ENCODE measurements at places on chromosomes 2 and 18. TPM values are rescaled to one million over a fixed set of nuclear protein-coding genes. Genes with fewer than 3 reads are reported as not detected.

Gene NOSTRIN
- 11.4 TPM for polyA plus RNA-seq

Gene OTOS
- polyA plus RNA-seq: not detected

Gene KIAA2012
- 0.12 TPM for polyA plus RNA-seq

Gene UGT1A8
- not detected for polyA plus RNA-seq

Gene IL18R1
- 0.98 TPM for polyA plus RNA-seq

Gene GLS
- polyA plus RNA-seq: 92.3 TPM

Gene NEMP2
- polyA plus RNA-seq: 8.1 TPM

Gene GPR35
- polyA plus RNA-seq: 0.52 TPM

Gene MROH2A
- not detected for polyA plus RNA-seq

Gene RIT2
- polyA plus RNA-seq: not detected

Gene UCN
- polyA plus RNA-seq: 2.1 TPM

Gene SKA1
- polyA plus RNA-seq: 3.6 TPM

Gene CABYR
- polyA plus RNA-seq: 2.9 TPM

Gene GTF2A1L
- not detected for polyA plus RNA-seq

Gene AKAIN1
- polyA plus RNA-seq: not detected

Gene TNFRSF11A
- polyA plus RNA-seq: 4.4 TPM

Gene LAMA1
- 5.8 TPM for polyA plus RNA-seq

Gene RGPD3
- not detected for polyA plus RNA-seq

Gene DYNC1I2
- polyA plus RNA-seq: 118 TPM

Gene DNAH6
- polyA plus RNA-seq: 0.13 TPM

Gene SPRED2
- polyA plus RNA-seq: 37.0 TPM

Gene SEPTIN10
- 99.0 TPM for polyA plus RNA-seq

Gene LINC00305
- polyA plus RNA-seq: not detected

Gene ERFE
- polyA plus RNA-seq: 8.0 TPM

Gene FBXO36
- 2.5 TPM for polyA plus RNA-seq

Gene FER1L5
- polyA plus RNA-seq: 0.80 TPM

Gene ACTG2
- polyA plus RNA-seq: 4.2 TPM

Gene ARL4C
- 4.5 TPM for polyA plus RNA-seq

Gene PELI1
- polyA plus RNA-seq: 17.9 TPM

Gene SAG
- 0.11 TPM for polyA plus RNA-seq

Gene SLC9A2
- 2.3 TPM for polyA plus RNA-seq

Gene SERPINB13
- not detected for polyA plus RNA-seq

Gene PLGLB2
- polyA plus RNA-seq: 2.8 TPM

Gene RAD51AP2
- polyA plus RNA-seq: 0.45 TPM

Gene PDE1A
- polyA plus RNA-seq: 22.1 TPM

Gene CRYGD
- not detected for polyA plus RNA-seq

Gene MGAT4A
- polyA plus RNA-seq: 4.7 TPM

Gene CYBRD1
- polyA plus RNA-seq: 123 TPM

Gene STARD6
- not detected for polyA plus RNA-seq

Gene CD207
- polyA plus RNA-seq: 0.13 TPM

Gene LDLRAD4
- 12.2 TPM for polyA plus RNA-seq

Gene SMYD5
- 30.0 TPM for polyA plus RNA-seq

Gene SOCS6
- 17.5 TPM for polyA plus RNA-seq

Gene CD28
- polyA plus RNA-seq: 5.0 TPM

Gene NEU4
- polyA plus RNA-seq: 4.9 TPM

Gene CXCR4
- polyA plus RNA-seq: 31.1 TPM

Gene SPOPL
- polyA plus RNA-seq: 15.1 TPM

Gene PRLH
- polyA plus RNA-seq: not detected

Gene SERPINB2
- polyA plus RNA-seq: 6.7 TPM

Gene SLC11A1
- polyA plus RNA-seq: 0.29 TPM

Gene HAUS1
- polyA plus RNA-seq: 25.6 TPM

Gene TTN
- 178 TPM for polyA plus RNA-seq

Gene MRO
- polyA plus RNA-seq: 0.50 TPM

Gene CEBPZOS
- polyA plus RNA-seq: 35.1 TPM

Data from muscle of back (tissue), 13 donors.